ENCODE measurements at places on chromosomes 1 and 21.

DNA sequence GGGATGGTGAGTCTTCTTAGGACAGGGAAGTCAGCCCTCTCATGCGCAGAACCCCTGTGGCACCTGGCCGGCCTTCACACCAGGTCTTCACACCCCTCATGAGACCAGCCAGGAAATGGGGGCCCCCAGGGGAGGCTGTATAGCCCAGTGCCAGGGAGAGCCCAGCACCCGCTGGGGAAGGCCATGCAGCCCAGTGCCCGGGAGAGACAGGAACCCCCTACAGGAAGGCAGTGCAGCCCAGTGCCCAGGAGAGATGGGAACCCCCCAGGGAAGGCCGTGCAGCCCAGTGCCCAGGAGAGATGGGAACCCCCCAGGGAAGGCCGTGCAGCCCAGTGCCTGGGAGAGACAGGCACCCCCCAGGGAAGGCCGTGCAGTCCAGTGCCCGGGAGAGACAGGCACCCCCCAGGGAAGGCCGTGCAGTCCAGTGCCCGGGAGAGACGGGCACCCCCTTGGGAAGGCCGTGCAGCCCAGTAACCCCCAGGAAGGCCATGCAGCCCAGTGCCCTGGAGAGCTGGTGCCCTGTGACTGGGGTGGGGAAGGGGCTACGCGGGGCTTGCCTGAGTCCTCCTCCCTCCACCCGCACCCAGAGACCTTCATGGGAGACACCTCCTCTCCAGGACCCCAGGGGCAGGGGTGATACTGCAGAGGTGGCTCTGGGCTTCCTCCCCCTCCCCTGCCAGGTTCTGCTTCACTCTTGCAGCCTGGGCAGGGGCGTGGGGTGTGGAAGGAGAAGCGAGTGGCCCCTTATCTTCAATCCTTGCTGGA, 110.5 kb upstream of the COL6A1 start:
- DNase-seq, result no peak

- no peak for DNase-seq
Observed at GRCh38 chr21:37064841-37065240, 8.0 kb downstream of the PIGP start.

GRCh38 chr1:114720492-114720891, 3.9 kb upstream of the NRAS start:
- DNase-seq, result no peak

- DNase-seq, result no peak
Observed at GRCh38 chr1:233614743-233615521, 1.0 kb downstream of the KCNK1 start.

DNA sequence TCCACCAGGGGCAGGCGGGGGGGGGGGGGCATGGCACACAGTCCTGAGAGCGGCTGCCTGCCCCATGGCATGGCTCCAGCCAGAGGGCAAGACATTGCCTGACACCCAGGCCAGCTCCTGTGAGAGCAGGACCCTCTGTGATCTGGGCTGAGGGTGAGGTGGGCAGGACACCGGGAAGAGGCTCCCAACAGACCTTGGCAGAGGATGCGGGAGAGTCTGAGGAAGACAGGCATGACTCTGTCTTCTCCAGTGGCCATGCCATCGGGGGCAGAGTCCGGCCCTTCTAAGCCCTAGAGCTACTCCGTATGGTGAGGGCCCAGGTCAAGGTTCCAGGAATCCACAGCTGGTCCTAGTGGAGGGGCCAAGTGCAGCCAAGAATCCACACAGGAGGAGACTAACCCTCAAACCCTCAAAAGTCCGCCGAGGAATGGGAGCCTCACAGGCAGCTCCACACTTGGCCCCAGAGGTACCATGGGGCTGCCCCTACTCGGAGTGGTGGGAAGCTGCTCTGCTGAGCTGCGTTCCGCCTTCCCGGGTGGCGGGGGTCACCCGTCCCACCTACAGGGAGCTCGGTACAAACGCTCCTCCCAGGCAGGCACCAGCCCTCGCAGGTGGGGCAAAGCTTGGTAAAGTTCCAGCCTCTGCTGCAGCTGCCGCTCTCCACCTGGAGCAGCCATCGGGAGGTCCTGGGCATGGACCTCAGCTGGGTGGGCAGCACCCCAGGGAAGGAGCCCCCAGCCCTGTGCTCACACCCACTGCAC, 6.5 kb downstream of the ACTRT2 start:
- no peak for DNase-seq

GRCh38 chr1:186880982-186881381, 52.2 kb downstream of the PLA2G4A start:
- DNase-seq, result no peak

GRCh38 chr1:211577819-211578639, 932 bp downstream of the SLC30A1 start:
- DNase-seq, result peak; percentile 53

DNA sequence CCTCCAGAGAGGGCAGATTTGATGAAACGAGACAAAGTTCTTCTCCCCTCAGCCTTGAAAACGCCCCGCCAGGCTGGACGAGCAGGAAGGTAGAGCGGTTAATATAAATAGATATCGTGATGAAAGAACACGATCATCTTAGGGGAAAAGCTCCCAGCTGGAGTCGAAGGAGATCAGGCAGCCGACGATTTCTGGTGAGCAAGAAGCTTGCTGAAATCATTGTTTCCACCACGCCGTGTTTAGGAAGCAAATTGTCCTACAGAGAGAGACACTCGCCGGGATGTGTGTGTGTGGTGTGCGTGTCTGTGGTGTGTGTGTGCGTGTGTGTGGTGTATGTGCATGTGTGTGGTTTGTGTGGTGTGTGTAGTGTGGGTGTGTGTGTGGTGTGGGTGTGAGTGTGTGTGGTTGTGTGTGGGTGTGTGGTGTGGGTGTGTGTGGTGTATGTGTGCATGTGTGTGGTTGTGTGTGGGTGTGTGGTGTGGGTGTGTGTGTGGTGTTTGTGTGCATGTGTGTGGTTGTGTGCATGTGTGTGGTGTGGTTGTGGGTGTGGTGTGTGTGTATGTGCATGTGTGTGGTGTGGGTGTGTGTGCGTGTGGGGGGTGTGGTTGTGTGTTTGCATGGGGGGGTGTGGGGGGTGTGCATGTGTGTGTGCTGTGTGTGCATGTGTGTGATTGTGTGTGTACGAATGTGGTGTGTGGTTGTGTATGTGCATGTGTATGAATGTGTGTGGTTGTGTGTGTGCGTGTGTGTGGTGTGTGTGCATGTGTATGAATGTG, 44.9 kb upstream of the ARHGEF16 start:
- DNase-seq, result no peak

DNA sequence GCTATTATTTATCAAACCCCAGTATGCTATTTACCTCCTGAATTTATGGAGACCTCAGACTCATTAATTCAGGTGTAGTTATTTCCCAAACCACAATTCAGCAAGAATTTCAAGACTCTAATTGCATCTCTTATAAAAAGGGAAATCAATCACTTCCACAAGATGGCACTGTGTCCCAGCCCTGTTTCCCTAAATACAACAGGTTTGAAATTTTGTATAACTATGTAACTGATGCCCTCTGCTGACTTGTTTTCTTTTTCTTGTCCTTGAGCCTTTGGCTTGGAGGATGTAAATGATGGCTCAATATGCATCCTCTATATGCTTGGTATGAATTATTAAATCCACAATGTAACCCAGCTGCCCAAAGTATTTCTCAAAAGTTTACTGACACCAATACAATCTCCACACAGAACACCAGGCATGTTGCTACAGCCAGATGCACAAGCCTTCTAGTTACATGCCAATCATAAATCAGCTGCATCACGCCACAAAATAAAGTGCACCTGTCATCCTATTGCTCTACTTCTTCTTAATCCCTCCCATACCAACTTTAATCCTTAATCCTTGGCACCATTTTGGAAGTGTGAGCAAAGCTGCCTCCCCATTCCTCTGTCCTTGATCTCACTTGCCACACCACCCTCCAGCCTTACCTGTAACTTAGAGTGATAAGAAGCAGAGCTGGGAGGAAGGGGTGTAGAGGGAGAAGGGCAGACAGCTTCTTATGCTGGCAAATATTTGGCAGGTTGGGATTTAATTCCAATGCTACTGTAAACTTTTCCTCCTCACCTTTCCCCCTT, 9.0 kb downstream of the C1orf105 start:
- no peak for DNase-seq

DNA sequence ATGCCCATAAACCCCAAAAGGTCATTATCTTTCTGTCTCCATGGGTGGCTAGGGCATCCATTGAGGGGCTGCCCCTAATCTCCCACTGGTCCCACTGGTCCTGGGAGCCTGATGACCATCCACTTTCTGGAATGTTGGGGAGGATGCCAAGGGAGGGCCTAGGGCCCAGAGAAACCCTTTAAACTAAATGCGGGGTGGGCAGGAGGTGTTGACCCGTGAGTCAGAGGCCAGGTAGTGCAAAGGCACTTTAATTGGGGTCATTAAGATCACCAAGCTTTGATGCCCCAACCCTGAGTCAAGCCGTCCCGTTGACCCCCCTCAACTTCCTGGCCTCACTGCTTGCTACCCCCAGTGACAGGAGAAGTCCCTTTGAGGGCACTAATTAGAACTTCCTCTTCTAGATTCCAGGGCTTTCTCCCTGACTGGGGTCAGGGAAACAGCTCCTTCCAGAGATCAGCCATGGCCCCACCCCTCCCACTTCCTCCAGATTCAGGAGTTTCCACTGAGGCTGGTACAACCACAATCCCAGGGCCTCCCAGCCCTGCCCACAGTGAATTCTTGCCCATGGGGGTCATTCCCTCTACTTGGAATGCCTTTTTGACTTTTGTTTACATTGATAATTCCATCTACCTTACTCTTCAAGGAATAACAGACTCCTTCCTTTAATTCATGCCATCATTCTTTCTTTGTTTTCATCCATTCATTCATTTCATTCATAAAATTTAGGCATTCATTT, 15.5 kb upstream of the SERINC2 start:
- DNase-seq, result no peak

DNA sequence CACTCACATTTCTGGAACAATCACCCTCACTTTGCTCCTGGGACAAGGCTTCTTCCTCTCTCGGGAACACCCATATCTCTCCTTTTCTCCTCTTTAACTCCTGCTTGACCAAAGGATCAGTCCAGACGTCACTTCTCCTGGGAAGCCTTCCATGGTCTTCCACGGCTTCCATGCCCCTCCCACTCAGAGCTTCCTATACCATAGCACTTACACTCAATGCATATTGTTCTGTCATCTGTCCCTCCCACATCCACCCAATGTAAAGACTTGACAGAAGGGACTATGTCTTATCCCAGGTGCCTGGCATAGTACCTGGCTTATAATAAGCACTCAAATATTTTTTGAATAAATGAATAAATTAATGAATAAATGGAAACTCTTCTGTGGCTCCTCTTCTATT, 28.2 kb downstream of the CD34 start:
- no peak for DNase-seq

- DNase-seq, result no peak
Observed at GRCh38 chr1:31759298-31760023, 4.7 kb downstream of the ADGRB2 start.

DNA sequence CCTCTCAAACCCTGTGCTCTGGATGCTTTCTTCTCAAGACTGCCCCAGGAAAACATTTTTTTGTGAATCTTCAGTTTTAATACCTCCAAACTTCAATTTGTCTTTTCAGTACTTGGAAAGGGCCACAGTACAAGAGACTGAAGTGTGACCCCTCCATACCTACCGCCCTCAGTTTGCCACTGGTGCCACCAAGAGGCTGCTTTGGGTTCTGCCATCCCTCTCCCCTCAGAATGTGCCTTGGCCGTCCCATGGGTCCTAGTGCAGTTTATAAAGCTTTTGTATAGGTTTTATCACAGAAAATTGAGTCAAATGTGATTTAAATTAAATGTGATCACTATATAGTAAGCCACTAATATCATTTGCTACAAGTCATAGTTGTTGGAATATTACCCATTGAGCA, 60.8 kb upstream of the PGD start:
- DNase-seq, result no peak

DNA sequence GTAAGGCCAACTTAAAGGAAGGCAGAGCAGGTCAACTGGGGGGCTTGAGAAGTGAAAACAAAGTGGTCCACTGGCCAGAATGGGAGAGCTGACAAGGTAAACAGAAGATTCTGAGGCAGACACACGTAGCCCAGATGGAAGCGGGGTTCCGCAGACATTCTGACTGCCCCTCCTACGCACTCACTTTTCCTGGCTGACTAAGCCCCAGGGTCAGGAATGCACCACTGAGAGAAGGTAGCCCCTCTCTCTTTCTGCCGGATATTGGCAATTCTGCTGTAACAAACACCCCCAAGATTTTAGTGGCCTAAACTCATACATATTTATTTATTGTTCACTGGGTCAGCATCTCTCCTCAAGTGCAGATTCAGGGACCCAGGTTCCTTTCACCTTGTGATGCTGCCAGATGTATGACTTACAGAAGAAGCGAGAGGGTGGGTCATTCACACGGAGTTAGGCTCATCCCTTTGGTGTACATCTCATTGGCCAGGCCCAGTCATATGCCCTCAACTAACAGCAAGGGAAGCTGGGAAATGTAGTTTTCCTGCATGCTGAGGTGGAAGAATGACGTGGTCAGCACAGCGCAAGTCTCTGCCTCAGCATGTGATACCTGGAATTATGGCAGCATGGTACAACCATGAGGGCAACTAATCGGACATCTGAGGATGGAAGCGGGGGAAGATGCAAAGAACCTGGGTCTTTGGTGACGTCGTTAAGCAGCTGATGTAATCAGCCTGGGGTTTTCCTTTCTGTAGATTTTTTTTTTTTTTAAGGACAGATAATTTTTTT, 43.4 kb upstream of the MRPS6 start:
- DNase-seq, result no peak

GRCh38 chr1:64358692-64359091, 111.2 kb upstream of the CACHD1 start:
- no peak for DNase-seq

- DNase-seq, result no peak
Observed at GRCh38 chr1:12598974-12599373, 19.0 kb downstream of the DHRS3 start.

GRCh38 chr1:94218332-94218731, 19.1 kb downstream of the ARHGAP29 start:
- DNase-seq, result no peak

DNA sequence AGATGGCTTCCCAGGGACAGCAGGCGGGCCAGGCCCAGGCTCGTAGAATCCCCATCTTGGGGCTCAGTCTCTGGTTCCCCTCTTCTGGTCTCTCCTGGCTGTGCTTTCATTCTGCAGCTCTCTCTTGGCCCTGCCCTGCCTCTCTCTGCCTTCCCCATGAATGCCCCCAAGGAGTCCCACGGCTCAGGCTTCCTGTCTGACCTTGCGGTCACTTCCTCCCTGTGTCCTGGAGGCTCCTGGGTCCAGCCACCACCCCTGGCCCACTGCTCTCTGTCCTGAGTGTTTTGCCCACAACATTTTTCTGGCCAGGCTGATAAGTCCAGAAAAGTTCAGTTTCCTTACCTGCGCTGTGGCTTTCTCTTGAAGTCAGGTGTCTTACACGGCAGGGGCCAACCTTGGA, 29.1 kb downstream of the PIGP start:
- DNase-seq, result no peak

Measured in stimulated activated CD8-positive, alpha-beta memory T cell treated with anti-CD3 and anti-CD28 coated beads, Interleukin-4, amount 100 ng/mL, for 1 hour (primary cell).